NB4 (cell line): ENCODE measurements at places on chromosomes 16 and 17.

GRCh38 chr17:49978501-49978900 lies 9.5 kb downstream of the DLX4 start:
- DNase-seq = peak; percentile 75

DNA sequence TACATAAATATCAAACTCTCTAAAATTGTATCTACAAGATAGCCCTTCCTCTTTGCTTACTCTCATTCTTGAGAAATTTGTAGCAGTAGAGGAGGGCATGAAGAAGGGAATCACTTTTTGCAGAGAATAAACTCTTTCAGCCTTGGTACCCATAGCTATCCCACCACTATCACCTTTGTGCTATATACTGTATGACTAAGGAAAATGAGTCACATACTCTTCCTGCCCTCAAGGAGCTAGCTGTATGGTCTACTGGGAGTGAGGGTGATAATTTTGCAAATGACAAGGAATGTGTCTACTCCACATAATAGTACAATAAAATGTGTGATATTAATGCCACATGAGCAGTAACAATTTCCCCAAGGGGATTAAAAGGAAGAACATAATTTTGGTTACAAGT lies 184.6 kb upstream of the WSB1 start:
- no peak for DNase-seq

DNA sequence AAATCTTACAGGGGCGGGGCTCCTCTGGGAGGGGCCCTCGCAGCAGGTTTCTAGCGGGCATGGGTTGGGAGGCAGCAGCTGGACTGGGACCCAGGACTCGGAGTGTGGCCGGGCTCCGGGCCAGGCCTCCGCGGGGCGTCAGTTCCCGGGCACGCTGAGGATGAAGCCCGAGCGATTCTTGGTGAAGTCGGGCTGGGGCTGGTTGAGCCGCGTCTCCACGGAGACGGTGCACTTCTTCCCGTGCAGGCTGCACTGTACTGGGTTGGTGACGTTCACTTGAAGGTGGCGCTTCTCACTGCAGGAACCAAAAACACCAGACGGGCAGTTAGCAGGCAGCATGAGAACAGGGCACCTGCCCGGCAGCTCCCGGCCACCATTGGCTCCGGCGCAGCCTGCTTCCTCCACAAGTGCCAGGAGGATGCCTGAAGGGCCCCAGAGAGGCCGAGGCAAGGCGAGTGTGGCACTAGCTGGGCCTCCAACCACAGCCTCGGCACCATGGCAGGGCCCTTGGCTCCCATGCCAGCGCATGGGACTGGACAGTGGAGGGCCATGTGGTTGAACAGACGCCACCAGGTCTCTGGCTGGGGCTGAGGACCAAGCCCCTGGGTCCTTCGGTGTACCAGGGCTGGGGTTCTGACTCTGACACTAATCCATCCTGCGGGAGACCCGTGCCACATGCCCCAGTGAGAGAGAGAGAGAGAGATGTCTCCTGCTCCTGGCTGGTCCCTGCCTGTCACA lies 8.0 kb downstream of the CDK5R1 start:
- DNase-seq = no peak

DNA sequence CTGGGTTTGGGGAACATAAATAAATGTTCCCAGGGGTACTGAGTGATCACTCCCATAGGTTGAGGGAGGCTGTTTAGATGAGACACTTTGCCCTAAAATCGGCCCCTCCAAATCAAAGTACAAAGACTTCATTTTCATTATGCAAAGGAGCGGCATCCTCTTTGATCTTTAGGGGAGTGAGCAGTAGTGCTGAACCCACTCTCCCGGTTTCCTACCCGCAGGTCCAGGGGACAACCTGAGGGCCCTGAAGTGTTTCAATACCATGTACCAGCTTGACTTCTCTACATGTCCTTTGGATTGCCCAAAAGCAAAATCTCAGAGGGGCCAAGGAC lies 3.6 kb downstream of the HOXB6 start:
- DNase-seq = no peak

GRCh38 chr17:57166803-57167202 lies 81.8 kb downstream of the AKAP1 start:
- no peak for DNase-seq

- no peak for DNase-seq
Observed at GRCh38 chr17:78954684-78955083, 25.0 kb downstream of the LGALS3BP start.

- peak; percentile 60 for DNase-seq
Observed at GRCh38 chr16:588639-588888, 1.3 kb upstream of the RAB40C start.

DNA sequence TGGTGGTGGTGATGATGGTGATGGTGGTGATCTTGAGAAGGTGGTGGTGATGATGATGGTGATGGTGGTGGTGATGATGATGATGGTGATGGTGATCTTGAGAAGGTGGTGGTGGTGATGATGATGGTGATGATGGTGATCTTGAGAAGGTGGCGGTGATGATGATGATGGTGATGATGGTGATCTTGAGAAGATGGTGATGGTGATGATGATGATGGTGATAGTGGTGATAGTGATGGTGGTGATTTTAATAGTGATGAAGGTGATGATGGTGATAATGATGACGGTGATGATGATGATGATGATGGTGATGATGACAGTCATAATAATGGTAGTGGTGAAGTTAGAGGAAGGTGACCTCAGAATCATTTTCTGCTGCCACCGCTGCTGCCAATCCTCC lies 75.1 kb downstream of the MYH13 start:
- no peak for DNase-seq
